ENCODE measurements at places on chromosomes 4 and X. TPM values are rescaled to one million over a fixed set of nuclear protein-coding genes. Genes with fewer than 3 reads are reported as not detected.

- DNase-seq = no peak
Measured at GRCh38 chrX:46310815-46311497, 234.3 kb downstream of the ZNF674 start.

GRCh38 chrX:21645431-21645830 is 12.7 kb downstream of the KLHL34 start:
- DNase-seq = no peak

DNA sequence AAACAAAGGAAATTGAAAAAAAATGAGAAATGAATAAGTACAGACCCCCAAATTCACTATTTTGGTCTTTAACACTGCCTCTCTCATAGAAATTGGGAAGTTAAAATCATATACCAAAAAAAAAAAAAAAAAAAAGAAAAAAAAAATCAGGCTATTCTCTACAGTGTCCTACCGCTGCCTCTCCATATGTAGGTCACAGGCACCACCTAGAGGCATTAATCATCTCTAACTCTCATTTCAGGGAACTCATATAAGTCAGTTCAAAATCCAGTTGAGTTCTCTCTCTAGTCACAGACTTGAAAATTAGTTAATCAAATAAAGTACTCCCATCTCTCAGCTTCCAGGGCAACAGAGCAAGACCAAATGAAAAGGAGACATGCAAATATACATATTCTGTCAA is 47.9 kb downstream of the COX18 start:
- no peak for DNase-seq

DNA sequence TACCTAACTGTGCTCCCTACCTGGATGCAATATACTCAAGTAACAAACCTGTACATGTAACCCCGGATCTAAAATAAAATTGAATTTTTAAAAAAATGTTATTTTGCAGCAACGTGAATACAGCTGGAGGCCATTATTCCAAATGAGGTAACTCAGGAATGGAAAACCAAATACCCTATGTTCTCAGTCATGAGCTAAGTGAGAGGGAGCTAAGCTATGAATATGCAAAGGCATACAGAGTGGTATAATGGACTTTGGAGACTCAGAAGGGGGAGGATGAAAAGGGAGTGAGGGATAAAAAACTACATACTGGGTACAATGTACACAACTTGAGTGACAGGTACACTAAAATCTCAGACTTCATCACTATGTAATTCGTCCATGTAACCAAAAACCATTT is 78.6 kb downstream of the CENPC start:
- DNase-seq = no peak

DNA sequence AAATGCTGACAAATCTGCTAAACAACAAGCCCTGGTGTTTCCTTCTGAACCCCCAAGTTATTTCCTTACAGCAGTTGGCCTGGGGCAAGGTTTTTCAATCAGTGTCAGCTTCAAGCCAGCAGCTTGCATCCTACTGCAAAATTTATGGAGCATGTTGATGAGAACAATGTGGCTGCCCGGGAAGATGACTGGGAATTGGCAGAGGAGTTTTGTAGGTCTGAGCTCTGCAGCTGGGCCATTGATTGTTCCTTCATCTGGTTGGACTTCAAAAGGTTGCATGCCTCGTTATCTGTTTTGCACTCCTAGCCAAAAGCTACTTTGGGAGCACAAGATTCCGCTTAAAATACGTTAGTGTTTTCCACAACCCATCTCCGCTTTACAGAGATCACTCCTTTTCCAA is 1030.3 kb upstream of the LCORL start:
- no peak for DNase-seq

DNA sequence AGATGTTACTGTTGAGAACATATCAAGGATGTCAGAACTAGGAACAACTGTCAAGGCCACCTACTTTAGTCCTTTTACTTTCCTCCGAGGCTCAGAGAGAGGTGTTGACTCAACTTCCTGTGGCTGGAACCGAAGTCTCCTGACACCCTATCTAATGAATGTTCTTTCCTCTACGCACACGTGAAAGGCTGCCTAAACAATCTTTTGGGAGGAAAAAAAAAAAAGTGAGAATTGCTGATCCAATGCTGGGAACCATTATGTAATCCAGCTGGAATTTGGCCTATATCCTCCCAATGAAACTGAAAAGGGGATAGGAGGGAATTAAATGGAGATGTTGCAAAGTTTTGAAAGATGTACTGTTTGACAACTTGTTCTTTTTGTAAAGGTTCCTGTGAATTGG is 8.3 kb upstream of the MAP7D3 start:
- DNase-seq = no peak

GRCh38 chrX:41353985-41354384 is 20.0 kb downstream of the DDX3X start:
- DNase-seq = no peak

- DNase-seq = no peak
Measured at GRCh38 chr4:57605376-57605775, 495.2 kb upstream of the IGFBP7 start.

GRCh38 chr4:1277667-1278665 is 11.7 kb upstream of the MAEA start:
- DNase-seq = no peak

DNA sequence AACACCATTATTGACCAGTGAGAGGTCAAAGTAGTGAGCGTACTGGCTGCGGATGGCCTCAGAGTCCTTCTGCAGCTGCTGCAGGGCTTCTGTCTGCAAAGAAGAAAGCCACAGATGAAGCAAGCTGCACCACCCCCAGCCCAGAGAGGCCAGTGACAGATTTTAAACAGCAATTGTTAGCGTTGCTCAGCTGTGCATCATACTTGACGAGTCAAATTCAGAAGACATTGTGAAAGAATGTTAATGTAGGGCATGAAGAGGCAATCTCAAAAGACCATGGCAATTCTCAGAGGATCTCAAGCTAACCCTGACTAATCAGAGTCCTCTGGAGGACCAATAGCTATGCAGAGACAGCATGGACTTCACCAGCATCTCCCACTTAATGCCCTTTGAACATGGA is 16.6 kb downstream of the DKC1 start:
- no peak for DNase-seq

DNA sequence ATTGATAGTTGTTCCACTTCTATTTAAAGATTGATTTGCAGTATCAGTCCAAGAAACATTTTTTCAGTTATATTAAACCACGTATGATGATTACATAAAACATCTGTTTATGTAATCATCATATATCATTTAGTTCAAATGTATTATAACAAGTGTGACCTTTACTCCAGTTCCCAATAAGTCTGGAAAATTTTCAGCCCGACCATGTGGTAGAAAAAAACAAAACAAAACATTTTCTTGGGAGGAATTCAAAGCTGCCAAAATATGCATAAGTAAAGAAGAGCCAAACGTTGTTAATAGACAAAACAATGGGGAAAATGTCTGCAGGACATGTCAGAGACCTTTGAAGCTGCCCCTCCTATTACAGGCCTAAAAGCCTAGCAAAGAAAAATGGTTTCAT is 709.1 kb downstream of the FAT4 start:
- DNase-seq = no peak

GRCh38 chrX:132968296-132968949 is 10.0 kb upstream of the HS6ST2 start:
- no peak for DNase-seq

DNA sequence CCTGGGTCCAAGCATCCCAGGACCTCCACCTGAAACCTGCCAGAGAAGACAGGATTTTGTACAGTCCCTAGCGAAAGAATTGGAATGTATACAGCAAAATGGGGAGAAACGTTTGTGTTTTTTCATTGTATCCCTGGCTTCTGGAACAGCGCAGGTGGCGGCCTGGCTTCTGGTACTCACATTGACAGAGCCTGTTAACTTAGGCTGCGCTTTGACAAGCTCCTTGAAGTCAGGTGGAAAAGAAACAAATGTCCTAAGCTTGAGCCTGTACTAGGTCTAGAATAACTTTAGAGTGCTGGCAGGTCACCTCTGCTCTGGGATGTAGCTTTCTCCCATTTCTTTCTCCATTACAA is 343.7 kb upstream of the KLF3 start:
- DNase-seq = no peak

DNA sequence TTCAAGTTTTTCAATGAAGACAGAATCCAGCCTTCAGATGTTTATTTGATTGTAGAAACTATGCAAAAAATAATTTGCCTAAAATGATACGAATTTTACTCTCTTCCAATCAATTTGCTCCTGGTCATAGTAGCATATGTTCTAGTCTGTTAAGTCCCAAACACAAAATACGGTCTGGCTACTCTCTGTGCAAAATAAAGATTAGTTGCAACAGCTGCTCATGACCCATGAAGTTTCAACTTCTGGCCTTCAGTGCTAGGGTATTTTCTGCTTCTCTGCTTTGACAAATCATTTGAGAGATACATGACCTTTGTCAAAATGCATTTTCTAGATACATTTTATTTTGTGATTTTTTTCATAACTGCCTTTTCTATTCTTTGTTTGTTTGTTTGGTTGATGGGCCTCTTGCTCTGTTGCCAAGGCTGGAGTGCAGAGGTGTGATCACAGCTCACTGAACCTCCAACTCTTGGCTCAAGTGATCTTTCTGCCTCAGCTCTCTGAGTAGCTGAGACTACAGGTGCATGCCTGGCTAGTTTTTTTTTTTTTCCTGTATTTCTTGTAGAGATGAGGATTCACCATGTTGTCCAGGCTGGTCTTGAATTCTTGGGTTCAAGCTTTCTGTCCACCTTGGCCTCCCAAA is 55.2 kb downstream of the TACR3 start:
- DNase-seq = no peak

DNA sequence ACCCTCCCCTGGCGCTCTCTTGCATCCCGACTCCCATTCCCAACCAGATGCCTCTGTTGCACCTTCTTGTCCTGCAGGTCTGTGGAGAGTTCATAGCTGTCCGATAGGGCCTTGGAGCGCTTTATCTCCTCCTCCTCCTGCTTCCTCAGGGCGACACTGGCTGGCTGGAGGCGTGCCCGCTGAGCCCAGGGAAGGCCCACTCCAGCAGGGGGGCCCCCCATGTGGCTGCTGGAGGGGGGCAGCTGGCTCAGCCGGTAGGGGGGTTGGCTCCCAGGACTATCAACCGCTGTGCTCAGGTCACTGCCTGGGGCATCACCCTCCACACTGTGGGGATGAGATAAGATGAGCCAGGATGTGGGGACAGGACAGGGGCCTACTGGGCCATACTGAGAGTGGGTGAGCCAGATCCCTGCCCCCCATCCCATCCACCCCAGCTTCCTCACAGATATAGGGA is 25.6 kb downstream of the IQSEC2 start:
- no peak for DNase-seq

- no peak for DNase-seq
Measured at GRCh38 chr4:82890528-82890900, 439 bp downstream of the SEC31A start.

DNA sequence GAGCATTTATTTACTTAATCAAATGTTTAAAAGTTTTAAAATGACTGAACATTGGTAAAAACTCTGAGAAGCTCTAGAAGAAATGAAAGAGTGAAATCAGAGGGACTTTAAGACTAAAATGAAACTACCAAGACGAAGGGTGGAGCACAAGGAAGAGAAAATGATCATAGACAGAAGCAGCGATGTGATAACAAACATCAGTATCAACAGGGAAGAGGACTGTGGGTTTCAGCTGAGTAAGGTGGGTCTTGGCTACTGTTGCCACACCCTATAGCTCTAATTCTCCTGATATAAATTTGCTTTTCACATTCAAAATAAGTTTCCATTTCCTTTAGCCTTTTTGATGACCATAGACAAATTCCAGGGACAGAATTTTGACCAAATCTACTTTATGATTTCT is 18.4 kb downstream of the SOD3 start:
- no peak for DNase-seq

GRCh38 chr4:109266891-109267290 is 35.6 kb downstream of the COL25A1 start:
- DNase-seq = no peak

DNA sequence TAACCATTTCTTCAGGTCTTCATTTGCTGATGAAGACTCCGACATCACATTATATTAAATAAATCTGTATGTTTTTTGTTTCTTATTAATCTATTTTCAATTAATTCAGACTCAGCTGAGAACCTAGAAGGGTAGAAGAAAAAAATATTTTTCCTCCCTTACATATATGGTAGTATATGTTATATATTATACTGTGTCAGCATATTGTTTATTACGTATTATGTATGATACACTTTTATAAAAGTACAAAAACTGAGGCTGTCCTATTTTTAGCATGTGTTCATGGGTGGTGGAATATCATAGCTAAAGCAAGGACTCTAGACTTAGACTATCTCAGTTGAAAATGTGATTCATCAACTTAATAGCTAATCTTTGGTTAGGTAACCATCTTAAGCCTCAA is 149.3 kb downstream of the CENPC start:
- no peak for DNase-seq

- no peak for DNase-seq
Measured at GRCh38 chr4:109232681-109233080, 69.8 kb downstream of the COL25A1 start.

CCKAR gene
- not detected for total RNA-seq

KLHL2 gene
- 0.96 TPM for total RNA-seq

PABPC5 gene
- 0.75 TPM for total RNA-seq

GAGE10 gene
- not detected for total RNA-seq

SERTM2 gene
- not detected for total RNA-seq

DCUN1D4 gene
- 29.5 TPM for total RNA-seq

PDZD4 gene
- total RNA-seq = 23.2 TPM

DIAPH2 gene
- total RNA-seq = 27.9 TPM

ERVMER34-1 gene
- not detected for total RNA-seq

UCP1 gene
- total RNA-seq = not detected

CENPI gene
- not detected for total RNA-seq

PNCK gene
- total RNA-seq = 1.4 TPM

MAGEE2 gene
- not detected for total RNA-seq

SLC9B1 gene
- total RNA-seq = not detected

DACH2 gene
- total RNA-seq = not detected

RENBP gene
- 15.5 TPM for total RNA-seq

NUP54 gene
- 20.2 TPM for total RNA-seq

All from ascending aorta (tissue), 2 donors.